ENCODE measurements at places on chromosomes 11 and 22. TPM values are rescaled to one million over a fixed set of nuclear protein-coding genes. Genes with fewer than 3 reads are reported as not detected.

DNA sequence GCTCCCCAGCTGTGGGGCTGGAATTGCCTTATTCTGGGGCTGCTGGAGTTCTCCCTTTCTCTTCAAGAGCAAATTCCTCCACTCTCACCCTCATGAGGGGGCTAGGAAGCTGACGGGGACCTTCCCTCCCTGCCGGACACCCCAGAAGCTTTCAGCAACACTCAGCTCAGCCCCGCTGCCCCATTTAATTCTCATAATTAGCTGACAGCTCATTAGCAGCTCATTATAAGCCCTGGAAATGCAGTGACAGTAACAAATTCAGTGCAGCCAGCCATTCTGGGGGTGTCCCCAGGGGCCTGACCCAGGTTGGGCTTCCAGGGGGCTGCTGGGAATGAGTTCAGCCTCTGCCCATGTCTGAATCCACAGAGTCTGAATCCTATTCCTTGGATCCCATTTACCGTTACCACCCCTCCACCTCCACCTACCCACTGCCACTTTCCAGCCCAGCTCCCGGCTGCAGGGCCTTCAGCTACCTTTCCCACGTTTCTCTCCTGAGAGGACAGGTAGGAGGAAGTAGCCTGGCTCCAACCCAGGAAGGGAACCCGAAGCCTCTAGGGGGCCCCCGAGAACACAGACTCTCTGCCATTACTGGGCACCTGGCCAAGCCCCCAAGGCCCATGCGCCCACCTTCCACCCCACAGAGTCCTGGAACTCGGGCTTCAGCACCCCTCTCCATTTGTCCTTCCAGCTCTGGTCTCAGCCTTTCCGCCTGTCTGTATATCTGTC is 101.7 kb upstream of the LMO1 start:
- DNase-seq, result no peak

- no peak for DNase-seq
Measured at GRCh38 chr22:34858066-34858465, 207.9 kb upstream of the ISX start.

- no peak for DNase-seq
Measured at GRCh38 chr22:17269224-17269606, 50.0 kb upstream of the ADA2 start.

- no peak for DNase-seq
Measured at GRCh38 chr11:33703788-33704187, 3.2 kb upstream of the C11orf91 start.

DNA sequence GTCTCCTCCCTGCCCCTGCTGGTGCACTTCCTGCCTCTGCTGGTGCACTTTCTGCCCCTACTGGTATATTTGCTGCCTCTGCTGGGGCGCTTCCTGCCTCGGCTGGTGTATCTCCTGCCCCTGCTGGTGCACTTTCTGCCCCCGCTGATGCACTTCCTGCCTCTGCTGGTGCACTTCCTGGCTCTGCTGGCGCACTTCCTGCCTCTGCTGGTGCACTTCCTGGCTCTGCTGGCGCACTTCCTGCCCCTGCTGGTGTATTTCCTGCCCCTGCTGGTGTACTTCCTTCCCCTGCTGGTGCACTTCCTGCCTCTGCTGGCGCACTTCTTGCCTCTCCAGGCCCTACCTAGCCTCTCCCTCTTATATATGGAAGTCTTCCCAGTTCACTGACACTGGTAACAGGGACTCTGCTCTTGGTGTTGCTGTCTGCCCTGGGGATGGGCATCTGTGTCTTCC is 10.1 kb downstream of the MTFP1 start:
- peak; percentile 77 for DNase-seq

DNA sequence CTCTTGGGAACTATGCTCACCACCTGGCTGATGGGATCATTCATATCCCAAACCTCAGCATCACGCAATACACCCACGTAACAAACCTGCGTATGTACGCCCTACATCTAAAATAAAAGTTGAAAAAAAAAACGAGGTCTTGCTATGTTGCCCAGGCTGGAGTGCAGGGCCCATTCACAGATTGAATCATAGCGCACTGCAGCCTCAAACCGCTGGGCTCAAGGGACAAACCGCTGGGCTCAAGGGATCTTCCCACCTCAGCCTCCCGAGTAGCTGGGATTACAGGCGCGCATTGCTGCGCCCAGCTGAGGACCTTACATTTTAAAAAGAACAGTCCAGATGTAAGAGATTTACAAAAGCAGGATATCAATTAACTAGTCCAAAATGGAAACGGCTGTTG is 41.9 kb upstream of the EMID1 start:
- no peak for DNase-seq

DNA sequence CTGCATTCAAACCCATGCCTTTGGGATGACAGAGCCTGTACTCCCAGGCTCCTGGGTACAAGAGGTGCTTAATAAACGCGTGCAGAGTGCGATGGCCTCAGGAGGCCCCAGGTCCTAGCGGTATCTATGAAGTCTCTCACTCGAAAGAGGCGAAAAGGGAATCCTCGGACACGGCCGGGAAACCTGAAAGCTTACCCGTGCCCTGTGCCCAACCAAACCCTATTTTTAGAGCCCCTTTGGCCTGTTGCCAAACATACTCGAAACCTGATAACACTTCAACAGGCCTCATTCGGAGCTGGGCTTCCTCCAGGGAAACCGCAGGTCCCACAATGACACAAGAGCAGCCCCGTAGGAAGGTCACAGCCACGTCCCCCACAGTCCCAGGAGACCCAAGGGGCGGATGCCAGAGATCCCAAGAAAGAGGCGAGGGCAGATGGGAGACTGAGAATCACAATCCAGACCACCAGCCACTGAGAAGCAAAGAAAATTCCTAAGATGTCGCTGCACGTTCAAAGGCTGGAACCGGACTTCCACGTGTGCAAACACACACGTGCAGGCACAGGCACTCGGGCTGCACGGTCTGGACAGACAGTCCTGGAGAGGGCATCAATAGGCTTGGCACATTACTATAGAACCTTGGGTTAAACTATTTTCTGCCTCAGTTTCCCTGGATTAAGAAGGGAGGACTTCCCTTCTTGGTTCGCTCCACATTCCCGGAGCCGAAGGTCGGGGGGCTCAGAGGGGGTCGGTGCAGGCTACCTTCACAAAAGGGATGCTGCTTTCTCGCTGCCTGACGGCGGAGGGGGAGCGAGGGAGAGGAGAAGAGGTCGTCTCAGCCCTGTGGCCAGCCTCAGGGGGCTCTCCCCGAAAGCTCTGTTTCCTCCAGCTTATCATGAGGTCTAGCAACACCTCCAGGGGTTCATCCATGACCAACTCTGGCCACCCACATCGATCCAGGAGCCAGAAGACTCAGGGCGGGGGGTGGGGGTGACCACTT is 8.2 kb downstream of the PDGFB start:
- peak; percentile 70 for DNase-seq

DNA sequence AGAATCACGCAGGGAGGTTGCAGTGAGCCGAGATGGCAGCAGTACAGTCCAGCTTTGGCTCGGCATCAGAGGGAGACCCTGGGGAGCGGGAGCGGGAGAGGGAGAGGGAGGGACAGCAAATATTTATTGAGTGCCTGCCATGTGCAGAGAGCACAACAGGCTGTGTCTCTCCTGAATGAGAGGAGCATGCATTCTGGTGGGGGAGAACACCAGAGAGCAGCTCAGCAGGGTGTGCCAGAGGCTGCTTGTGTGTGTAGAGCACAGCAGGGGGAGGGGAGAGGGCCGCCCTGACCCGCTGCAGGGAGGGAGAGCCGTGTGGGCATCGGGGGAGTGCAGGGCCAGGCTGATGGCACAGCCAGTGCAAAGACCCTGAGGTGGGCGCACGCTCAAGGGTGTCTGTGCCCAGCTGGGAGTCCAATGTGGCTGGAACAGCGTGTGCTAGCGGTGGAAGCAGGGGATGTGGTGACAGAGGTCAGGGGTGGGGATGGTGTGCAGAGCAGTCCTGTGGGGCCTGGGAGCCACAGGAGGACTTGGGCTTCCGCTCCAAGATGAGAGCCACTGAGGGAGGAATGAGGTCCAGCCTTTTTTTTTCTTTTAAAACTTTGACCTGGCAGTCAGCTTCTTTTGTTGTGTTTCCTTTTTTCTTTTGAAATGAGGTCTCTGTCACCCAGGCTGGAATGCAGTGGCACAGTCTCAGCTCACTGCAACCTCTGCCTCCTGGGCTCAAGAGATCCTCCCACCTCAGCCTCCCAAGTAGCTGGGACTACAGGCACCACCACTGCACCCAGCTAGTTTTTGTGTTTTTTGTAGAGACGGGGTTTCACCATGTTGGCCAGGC is 12.0 kb downstream of the PPIL2 start:
- DNase-seq, result no peak

DNA sequence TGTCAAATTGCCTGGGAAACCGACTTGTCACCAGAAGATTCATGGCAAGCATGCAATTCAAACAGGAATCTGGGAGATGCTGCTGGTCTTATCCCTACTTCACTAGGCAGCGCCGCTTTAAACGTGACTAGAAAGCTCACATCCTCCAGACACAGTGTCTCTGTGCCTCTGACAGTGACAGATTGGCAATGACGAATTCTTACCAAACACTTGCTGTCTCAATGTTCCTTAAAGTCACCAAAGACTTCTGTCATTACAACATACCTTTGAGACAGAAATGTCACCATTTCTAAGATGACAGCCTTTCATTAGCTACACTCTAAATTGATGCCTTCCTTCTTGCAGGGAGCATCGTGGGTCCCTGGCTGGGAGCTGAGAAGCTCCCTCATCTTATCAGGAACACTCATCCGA is 197.8 kb downstream of the CWF19L2 start:
- no peak for DNase-seq

GRCh38 chr11:118080296-118080695 is 3.4 kb downstream of the TMPRSS4 start:
- no peak for DNase-seq

DNA sequence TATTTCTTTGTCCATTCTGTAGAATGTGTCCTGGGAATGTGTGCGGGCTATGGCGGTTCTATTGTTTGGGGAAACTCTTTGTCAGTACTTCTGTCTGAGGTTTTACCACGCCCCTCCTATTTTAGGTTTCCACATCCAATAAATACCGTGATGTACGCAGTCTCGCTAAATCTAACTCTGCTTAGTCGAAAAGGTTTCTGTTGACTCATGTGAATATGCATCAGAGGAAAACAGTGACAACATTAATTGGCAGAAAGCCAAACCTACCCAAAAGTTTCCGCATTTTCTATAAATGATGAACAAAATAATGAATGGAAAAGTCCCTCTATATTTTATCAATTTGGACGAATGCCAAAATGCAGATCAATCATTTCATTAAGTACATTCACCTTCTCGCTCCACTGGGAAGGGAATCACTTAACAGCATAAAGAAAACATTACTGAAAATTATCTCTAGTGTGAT is 143.4 kb downstream of the MAML2 start:
- DNase-seq, result no peak

DNA sequence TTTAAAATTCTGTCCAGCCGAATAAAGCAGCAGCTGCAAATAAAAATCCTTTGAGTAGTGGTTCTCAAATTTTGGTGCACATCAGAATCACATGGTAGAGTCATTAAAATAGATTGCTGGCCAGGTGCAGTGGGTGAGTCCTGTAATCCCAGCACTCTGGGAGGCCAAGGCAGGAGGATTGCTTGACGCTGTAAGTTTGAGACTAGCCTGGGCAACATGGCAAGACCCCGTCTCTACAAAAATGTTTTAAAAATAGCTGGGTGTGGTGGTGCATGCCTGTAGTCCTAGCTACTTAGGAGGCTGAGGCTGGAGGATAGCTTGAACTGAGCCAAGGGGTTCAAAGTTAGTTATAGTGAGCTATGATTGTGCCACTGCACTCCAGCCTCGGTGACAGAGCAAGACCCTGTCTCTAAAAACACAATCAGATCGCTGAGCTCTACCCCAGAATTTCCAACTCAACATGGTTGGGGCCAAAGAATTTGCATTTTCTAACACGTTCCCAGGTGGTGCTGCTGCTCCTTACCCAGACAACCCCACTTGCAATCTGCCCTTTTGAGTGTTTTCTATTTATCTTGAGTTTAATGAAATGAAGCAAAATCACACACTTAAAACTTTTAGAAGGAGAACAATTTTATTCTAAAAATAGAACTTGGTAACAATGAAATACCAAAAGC is 48.8 kb downstream of the BIRC2 start:
- DNase-seq, result no peak

DNA sequence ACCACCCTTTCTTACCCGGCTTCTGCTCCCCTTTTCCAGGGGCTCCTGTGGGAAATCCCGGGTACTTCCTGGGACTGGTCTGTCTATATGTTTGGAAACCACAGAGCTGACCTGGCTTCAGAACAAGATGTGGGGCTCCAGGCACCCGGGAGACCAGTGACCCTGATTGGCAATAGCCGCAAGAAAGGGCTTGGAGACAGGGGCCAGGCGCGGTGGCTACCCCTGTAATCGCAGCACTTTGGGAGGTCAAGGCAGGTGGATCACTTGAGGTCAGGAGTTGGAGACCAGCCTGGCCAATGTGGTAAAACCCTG is 3.2 kb upstream of the NEAT1 start:
- DNase-seq, result no peak

DNA sequence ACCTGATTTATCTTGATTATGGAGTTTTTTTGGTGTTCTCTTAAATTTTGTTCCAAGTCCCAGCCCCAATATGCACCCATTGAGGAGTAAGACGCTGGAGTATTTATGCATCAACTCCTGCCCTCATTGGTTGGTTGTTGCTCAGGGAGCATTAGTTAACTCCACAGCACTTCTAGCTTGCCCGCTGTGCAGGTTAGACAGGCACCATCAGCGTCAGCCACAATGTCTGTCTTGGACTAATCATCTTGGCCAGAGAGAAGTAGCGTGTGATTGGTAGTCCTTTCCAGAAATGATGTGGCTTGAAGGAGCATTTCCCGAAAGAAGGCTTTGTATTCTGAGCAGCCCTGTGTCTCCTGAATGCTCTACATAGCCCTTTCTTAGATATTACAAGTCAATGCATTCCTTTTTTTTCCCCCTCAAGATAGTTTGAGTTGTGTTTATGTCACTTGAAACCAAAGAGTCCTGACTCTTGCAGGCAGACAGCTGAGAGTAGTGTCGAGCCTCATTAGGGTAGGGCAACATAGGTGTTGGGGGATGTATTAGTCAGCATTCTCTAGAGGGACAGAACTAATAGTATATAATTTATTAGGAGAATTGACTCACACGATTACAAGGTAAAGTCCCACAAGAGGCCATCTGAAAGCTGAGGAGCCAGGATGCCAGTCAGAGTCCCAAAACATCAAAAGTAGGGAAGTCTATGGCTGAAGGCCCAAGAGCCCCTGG is 94.6 kb upstream of the RCN1 start:
- DNase-seq, result no peak

DNA sequence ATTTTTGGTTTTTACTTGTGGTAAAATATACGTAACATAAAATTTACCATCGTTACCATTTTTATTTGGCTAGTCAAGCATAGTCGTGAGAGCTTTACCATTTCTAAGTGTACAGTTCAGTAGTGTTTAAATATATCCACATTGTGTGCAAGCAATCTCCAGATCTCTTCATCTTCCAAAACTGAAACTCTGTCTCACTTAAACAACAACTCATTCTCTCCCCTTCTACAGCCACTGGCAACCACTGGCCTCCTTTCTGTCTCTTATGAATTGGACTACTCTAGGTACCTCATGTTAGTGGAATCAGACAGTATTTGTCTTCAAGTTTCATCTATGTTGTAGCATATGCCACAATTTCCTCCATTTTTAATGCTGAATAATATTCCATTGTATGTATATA is 37.4 kb downstream of the SMC1B start:
- DNase-seq, result no peak

Gene OR8B12
- total RNA-seq, result not detected

Gene CAPN5
- total RNA-seq, result 2.3 TPM

Gene CRYBB1
- not detected for total RNA-seq

Gene GAS2
- total RNA-seq, result 6.5 TPM
